ENCODE measurements at places on chromosomes 7 and 10. TPM values are rescaled to one million over a fixed set of nuclear protein-coding genes. Genes with fewer than 3 reads are reported as not detected.

DNA sequence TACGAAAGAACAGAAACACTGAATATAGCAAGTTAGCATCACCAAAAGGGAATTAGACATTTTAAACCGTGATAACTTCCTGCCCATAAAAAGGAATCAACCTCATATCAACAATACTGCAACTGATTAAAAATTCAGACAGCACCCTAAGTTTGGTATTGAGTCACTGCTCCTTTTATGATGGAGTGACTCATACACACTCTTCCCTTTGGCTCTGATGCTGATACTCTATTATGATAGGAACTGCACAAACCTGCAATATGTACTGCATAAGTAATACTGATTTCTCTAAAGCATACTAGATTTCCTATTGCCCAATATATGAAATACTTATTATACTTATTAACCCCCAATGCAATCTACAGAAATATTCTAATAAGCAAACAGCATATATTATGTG is 118.7 kb downstream of the PARD3 start:
- no peaks in the 10 kb centered on the region for H3K27me3 ChIP-seq

DNA sequence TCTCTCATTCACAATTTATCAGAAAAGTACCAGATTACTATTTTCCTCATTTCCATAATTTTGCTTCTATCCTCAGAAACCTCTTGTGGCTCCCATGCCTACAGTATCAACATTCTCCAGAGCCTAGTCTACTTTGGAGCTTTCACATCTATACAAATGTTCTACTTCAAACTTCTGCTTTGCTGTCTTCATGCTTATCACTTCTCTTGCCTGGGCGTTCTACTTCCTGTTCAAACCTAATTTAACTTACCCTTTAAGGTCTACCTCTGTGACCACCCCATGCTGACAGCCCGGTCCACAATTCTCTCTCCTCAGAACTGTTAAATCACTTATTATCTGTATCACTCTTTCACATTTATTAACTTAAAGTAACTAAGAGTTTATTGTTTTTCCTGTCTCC is 6.1 kb upstream of the PTPN12 start:
- H3K27me3 ChIP-seq = no peaks in the 10 kb centered on the region
- H3K27ac ChIP-seq = no peak overlapping the region
- no peaks in the 10 kb centered on the region for H3K36me3 ChIP-seq
- no peak for DNase-seq

DNA sequence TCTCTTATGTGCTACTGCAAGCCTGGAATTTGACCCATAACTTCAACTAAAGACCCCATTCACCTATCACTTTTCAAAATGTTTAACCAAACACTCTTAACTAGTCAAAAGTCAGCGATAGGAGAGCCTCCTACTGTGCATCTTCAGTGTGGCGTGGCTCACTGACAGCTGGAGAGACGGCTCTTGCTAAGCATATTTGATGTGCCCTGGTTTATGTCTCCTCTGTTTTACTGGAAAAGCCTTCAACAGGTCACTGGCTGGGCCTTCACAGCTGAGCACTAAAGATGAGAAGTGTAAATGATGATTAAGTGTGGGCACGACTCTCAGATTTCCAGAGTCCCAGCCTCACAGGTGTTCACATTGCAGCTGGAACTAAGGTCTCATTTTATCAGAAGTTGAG is 472.1 kb downstream of the SEMA3D start:
- DNase-seq = no peak
- no peak overlapping the region for H3K4me3 ChIP-seq
- H3K4me1 ChIP-seq = no peaks in the 10 kb centered on the region
- H3K27ac ChIP-seq = no peak overlapping the region

- no peaks in the 10 kb centered on the region for H3K36me3 ChIP-seq
- no peaks in the 10 kb centered on the region for H3K27me3 ChIP-seq
- H3K4me3 ChIP-seq = no peak overlapping the region
- H3K4me1 ChIP-seq = no peaks in the 10 kb centered on the region
- H3K27ac ChIP-seq = no peak overlapping the region
Measured at GRCh38 chr7:42893346-42894240, 18.3 kb downstream of the C7orf25 start.

GRCh38 chr10:13921941-13922340 is 335.2 kb downstream of the PRPF18 start:
- H3K4me3 ChIP-seq = no peak overlapping the region
- no peaks in the 10 kb centered on the region for H3K36me3 ChIP-seq
- DNase-seq = no peak
- H3K4me1 ChIP-seq = no peaks in the 10 kb centered on the region

Gene C10orf67
- not detected for total RNA-seq

DNA sequence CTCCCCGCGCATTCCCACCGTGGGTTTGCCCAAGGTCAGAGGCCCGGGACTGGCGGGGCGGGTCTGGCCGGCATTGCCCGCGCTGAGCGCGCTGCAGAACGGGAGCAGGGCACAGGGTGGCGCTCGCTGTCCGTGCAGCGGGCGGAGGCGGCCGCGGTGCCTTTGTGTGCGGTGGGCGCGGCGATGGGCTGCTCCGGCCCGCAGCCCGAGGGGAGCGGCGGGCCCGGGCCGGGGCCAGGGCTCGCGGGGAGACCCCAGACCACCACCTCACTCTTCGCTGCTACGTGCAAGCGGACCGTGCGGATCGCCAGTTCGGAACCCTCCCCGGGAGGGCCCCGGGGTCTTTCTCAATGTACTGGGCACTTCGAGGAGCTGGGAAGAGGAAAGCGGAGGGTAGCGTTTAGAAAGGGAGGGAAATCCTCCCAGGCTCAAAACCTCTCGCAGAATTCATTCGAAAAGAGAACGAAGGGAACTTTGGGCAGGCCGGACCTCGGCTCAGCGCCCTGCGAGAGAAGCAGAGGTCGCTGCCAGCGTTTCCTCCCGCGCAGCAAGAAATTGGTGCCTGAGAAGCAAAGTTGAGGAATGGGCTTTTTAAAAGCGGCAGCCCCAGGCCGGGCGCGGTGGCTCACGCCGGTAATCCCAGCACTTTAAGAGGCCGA is 8.5 kb downstream of the SP8 start:
- peak; percentile 83 for DNase-seq
- peaks cover 88% of the 10 kb centered on the region for H3K27me3 ChIP-seq
- H3K36me3 ChIP-seq = no peaks in the 10 kb centered on the region
- H3K4me3 ChIP-seq = no peak overlapping the region

DNA sequence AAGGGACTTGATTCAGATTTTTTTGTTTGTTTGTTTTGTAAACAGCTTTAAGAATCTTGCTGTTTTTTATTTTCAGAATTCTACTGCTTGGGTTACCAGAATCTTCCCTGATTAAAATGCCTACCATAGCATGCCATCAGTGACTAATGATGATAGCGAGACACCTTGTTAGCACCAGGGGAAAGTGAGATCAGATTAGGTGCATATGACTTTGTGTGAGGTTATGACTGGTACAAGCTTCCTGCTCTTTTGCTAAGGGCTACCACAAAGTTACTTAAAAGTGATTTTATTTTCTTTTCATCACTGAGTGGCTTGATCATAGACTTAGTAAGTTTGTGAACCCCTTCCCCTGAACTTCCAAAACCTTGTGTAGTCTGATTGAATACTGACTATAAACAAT is 93.5 kb downstream of the SND1 start:
- no peaks in the 10 kb centered on the region for H3K27me3 ChIP-seq
- H3K36me3 ChIP-seq = no peaks in the 10 kb centered on the region
- H3K4me3 ChIP-seq = no peak overlapping the region

Gene SPDYE5
- not detected for total RNA-seq

DNA sequence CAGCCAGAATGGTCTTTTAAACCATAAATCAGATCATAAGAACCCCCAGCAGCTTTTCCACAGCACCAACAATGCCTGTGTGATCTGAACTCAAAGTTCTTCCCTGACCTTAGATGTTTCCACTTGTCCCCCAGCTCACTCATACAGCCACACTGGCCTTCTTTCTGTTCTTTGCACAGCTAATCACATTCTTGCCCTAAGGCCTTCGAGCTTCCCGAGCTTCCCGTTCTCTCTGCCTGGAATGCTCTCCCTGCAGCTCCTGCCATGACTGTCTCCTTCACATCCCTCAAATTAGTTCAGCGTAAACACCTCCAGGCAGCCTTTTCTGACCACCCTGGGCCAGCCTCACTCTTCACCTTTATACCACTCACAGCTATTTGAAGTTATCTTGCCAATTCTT is 166.8 kb upstream of the NFE2L3 start:
- peaks cover 5% of the 10 kb centered on the region for H3K4me1 ChIP-seq
- H3K36me3 ChIP-seq = no peaks in the 10 kb centered on the region
- DNase-seq = no peak
- H3K4me3 ChIP-seq = no peak overlapping the region
- no peaks in the 10 kb centered on the region for H3K27me3 ChIP-seq
- H3K27ac ChIP-seq = no peak overlapping the region

Gene CRYGN
- not detected for total RNA-seq

DNA sequence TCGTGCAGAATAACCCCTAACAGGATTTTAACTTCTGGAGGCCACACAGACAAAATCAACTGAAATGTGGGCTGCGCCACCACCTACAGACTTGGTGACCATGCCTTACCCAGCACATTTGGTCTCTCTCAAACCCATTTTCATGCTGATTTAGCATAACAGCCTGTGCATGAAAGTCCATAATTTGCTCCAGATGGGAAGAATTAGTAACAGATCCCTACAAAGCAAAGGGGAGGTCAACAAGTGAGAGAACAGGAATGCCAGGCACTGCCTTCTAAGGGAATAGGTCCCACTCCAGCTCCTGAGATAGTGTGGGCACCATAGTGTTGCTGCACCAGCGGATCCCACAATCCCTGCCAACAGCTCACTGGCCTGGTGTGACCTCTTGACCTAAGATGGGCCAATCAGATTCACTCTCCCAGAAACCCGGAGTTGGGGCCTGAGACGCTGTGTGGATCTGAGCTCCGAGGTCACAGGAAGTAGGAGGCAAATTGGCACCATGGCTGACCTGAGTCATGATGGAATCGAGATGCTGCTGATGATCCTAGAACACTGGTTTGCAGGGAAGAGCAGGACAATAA is 32.4 kb downstream of the SLIT1 start:
- no peak overlapping the region for H3K27ac ChIP-seq
- no peaks in the 10 kb centered on the region for H3K4me1 ChIP-seq
- H3K4me3 ChIP-seq = no peak overlapping the region
- no peaks in the 10 kb centered on the region for H3K27me3 ChIP-seq
- H3K36me3 ChIP-seq = no peaks in the 10 kb centered on the region

GRCh38 chr7:86773309-86773708 is 129.6 kb downstream of the GRM3 start:
- H3K27me3 ChIP-seq = no peaks in the 10 kb centered on the region
- H3K4me3 ChIP-seq = no peak overlapping the region
- no peaks in the 10 kb centered on the region for H3K36me3 ChIP-seq
- DNase-seq = no peak

DNA sequence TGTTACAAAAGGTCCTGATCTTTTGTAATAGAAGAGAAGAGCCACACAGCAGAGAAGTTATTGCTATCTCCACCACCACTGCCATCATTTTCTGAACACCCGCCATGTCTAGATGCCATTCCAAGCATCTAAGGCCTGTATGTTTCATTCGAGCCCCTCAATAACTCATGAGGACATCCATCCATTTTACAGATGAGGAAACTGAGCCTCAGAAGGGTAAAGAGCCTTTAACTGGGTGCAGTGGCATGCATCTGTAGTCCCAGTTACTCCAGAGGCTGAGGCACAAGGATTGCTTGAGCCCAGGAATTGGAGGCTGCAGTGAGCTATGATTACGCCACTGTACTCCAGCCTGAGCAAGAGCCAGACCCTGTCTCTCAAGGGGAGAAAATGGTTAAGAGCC is 39.3 kb downstream of the UBE2H start:
- peaks cover 49% of the 10 kb centered on the region for H3K4me1 ChIP-seq
- H3K36me3 ChIP-seq = no peaks in the 10 kb centered on the region
- H3K27me3 ChIP-seq = no peaks in the 10 kb centered on the region
- no peak overlapping the region for H3K4me3 ChIP-seq
- DNase-seq = no peak

DNA sequence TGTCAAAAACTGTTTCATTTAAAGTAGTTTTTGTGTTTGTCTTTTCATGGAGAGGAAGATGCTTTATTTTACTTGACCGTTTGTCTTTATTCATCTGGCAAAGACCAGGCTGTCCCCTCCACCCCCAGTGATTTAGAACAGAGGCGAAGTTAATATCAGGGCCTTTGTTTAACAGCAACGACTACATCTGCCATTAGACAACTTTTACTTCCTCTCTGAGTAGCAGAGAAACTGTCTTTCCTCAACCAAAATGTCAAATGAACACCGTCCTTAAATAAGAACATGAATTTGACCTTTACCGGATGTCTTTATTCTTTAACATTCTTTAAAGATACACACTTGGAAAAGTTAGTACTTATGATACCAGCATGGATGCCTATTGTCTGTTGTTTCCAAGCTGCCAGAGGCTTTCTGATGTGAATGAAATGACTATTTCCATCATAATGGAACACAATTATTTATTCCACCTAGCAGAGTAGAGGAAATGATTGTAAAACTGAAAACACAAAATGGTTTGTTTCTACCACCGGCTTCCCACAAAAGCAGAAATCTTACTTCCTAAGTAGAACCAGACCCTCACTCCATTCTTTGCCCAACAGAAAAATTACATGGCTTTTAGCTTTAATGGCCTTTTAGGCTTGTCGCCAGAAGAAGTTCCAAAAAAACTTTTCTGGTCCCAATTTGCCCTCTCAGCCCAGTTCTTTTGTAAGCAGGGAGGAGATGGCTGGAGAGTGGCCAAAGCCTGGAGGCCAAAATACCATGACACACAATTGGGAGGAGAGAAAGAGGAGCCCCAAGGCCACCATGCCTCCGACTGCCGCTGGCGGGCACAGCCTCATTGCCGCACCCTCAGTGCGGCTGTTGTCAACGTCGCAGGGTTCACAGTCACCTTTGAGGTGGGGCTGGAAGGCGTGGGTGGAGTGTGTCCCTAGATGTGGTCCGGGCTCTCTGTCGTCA is 168.5 kb downstream of the TEX36 start:
- no peaks in the 10 kb centered on the region for H3K36me3 ChIP-seq
- no peak overlapping the region for H3K4me3 ChIP-seq
- DNase-seq = no peak
- no peaks in the 10 kb centered on the region for H3K4me1 ChIP-seq
- no peak overlapping the region for H3K27ac ChIP-seq

DNA sequence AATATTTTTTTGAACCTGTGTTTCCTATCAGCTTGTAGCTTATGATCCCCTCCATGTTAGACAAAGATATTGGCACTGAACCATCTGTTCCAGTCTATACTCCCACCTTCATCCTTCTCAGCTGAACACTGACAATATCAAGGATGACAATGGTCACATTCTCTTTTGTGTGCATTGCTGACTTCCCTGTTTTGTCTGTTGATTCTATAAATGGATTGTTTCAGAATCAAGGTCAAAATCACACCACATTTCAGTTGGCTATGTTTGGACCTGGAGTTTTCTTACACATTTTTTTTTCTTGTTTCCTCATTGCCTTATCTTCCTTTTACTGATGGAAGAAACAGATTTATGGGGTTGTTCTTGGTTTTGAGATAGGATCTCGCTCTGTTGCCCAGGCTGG is 11.3 kb upstream of the SMURF1 start:
- H3K4me1 ChIP-seq = no peaks in the 10 kb centered on the region
- no peak overlapping the region for H3K4me3 ChIP-seq
- H3K36me3 ChIP-seq = no peaks in the 10 kb centered on the region
- H3K27me3 ChIP-seq = no peaks in the 10 kb centered on the region

GRCh38 chr10:16965740-16966447 is 148.7 kb upstream of the RSU1 start:
- no peak for DNase-seq
- no peaks in the 10 kb centered on the region for H3K4me1 ChIP-seq
- no peaks in the 10 kb centered on the region for H3K36me3 ChIP-seq
- H3K4me3 ChIP-seq = no peak overlapping the region
- no peaks in the 10 kb centered on the region for H3K27me3 ChIP-seq

Gene FAM171A1
- total RNA-seq = 22.3 TPM
